ENCODE measurements at places on chromosomes 6 and 20.
A peak's percentile ranks its signal among the peaks of the same experiment; 100 is the strongest.

DNA sequence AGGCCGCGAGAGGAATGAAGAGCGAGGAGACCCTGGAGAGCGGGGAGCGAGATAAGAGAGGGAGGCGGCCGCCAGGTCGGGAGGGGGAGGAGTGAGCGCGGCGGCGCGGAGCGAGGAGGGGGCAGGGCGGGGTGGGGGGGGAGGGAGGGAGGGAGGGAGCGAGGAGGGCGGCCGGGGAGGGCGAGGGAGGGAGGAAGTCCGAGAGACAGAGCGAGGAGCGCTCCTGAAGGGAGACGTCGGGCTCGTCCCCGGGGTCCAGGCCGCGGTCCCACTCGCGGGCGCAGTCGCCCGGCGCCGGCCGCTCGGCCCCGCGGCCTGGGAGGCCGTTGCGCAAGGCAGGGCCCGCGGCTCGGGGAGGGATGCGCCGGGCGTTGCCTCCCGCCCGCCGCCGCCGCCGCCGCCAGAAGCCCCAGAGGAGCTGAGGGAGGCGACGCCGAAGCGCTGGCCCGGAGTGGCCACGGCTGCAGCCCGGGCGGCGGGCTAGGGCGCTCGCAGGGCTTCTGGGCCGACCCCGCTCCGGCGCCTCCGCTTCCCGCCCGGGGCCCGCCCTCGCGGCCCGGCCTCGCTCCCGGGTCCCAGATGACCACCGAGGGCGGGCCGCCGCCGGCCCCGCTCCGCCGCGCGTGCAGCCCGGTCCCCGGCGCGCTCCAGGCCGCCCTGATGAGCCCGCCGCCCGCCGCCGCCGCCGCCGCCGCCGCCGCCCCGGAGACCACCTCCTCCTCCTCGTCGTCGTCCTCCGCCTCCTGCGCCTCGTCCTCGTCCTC lies at the start of gene FOXF2:
FOXF2 (plus strand) TSS at position 208 of the 764 bp plus-strand sequence; CDS start at position 580, 372 bp downstream.
- no peak for DNase-seq

DNA sequence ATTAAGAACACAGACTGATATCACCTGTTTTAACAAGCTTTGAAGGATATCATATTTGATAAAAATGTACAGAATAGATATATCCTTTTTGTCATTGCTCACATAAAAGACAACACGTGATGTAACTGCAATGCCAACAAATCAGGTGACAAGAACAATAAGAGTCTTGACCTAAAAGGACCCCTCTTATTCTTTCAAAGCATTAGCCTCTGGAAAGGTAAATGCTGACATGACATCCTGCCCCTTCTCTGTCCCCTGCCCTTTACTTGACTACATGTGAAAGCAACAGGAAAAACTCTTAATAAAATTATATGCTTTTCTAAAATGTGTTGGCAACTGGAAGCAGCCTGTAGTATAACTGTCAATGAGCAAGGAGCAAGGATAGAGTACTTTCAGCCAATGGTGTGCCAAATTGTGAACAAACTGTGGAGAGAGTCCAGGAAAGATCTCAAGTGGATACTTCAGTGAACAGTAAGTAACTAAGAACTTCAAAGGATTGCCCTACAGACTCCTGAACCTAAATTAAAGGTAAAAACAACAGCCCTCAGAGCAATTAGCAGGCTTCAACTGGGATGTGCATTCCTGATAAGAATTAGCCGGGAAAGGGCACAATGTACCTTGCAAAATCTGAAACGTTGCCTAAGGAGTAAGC lies 16.3 kb downstream of the PTPRK start:
- DNase-seq: no peak

DNA sequence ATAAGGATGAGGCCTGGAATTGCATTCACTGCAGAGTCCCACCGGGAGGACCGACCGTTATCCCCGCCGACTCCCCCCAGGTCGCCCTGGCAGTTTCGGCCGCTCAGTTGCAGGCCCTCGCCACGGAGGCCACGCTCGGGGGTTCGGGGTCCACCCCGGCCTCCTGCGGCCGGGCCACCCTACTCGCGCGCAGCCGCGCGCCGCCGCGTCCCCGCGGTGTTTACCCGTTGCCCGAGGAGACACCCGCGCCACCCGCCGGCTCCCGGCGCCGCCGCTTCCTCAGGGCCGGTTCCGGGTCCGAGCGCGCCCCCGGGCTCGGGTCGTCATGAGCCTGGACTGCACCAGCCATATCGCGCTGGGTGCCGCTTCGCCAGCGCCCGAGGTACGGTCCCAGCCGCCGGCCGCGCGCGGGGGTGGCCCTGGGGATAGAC lies at the start of gene CCDC170:
CCDC170 (plus strand) TSS at position 214 of the 431 bp plus-strand sequence; CDS start at position 326, 112 bp downstream.
- DNase-seq: no peak

GRCh38 chr6:159679091-159680077 lies 13.7 kb downstream of the SOD2 start:
- DNase-seq: no peak

- no peak for DNase-seq
Measured at GRCh38 chr20:4697189-4697830, 24.4 kb upstream of the PRND start.

DNA sequence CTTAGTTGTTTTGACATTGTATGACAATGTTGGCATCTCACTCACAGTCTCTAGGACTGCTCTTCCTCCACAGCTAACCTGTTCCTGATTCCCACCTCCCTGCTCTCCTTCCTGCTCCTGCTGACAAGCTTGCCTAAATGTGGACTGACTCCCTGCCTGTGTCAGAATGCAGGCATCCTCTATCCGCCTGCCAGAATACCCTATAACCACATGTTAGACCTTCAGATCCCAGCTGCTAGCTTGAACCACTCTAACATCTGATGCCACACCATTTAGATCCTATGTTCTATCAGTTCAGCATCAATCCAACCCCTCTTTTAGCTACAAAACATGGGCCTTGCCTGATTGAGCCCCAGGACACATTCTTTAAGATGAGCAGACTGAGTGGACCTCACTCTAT lies 12.2 kb downstream of the FILIP1 start:
- DNase-seq: no peak

- no peak for DNase-seq
Measured at GRCh38 chr6:160832422-160832821, 130.4 kb downstream of the PLG start.

GRCh38 chr6:111761783-111762312 lies 111.4 kb downstream of the FYN start:
- no peak for DNase-seq

DNA sequence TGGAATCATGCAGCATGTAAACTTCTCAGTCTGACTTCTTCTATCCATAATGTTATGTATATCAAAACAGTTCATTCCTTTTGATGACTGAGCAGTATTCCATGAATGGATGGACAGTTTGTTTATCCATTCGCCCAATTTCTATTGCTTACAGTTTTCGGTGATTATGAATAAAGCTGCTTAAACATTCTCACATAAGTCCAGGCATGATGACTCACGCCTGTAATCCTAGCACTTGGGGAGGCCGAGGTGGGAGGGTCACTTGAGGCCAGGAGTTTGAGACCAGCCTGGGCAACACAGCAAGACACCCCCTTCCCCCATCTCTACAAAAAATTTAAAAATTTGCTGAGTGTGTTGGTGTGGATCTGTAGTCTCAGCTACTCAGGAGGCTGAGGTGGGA lies 22.9 kb upstream of the HMGA1 start:
- no peak for DNase-seq

DNA sequence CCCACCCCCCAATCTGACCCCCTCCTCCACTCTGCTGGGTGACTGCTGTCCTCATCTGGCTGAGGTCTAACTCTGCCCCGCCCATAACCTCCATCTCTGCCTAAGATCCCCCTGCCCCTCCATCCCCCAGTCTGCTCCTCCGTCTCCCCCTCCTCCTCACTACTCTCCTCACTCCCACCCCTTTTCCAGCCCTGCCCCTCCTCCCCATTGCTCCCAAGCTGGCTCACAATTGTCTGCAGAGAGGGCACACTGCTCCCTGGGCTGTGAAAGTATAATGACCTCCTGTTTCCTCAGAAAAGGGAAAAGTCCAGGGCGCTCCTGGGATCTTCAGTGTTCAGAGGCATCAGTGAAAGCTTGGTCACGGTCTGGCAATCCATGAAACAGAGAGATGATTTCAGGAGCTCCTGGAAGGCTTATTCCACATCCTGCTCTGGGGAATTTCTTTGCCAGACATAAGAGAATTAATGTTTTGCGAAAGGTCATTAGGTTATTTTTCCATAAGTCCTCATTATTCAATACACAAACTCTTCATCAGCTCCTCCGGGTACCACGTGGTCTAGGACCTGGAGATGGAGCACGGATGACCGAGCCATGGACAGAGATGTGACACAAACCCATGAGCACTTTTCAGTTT lies 21.5 kb downstream of the CST5 start:
- DNase-seq: no peak

DNA sequence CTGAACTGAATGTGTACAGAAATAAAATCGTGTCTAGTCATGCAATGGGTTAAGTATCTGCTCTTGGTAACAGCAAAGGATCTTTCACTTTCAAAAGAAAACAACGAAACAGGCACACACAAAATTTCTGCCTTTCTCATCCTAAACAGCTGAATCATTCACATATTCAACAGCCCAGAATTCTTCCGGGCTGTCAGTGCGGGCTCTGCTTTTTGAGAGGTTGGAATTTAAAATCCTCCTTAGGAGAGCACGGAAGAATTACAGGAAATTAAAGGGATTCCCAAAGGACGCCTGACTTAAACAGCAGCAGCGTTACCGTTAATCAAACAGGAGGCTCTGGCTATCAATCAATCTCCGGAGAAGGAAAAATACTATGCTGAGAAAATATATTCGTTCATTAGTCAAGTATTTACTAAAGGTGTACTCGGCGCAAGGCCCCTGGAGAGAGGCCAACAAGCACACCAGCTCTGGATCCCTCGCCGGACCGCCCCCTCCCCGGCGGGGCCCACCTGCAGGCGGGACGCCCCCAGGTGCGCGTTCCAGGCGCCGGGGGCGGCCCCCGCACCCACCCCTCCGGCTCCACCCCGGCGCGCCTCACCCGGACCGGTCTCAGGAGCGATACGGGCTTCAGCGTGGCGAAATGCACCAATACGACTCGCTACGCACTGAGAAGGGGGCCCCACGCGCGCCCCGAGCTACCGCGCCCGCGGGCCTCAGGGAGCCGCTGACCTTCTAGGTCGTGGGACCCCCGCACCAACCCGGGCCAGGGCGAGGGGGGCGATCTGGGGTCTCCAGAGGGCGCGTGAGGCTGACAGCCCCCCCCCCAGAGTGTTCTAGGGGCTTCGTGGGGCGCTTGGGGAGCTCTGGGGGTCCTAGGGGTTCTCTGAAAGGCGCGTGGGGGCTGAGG lies 1.0 kb downstream of the NAPB start:
- peak; percentile 38 for DNase-seq

- DNase-seq: no peak
Measured at GRCh38 chr6:110509617-110510241, 33.3 kb upstream of the SLC22A16 start.

GRCh38 chr6:30787954-30788353 lies 43.6 kb upstream of the IER3 start:
- no peak for DNase-seq

- no peak for DNase-seq
Measured at GRCh38 chr6:108180776-108181175, 15.0 kb downstream of the NR2E1 start.

DNA sequence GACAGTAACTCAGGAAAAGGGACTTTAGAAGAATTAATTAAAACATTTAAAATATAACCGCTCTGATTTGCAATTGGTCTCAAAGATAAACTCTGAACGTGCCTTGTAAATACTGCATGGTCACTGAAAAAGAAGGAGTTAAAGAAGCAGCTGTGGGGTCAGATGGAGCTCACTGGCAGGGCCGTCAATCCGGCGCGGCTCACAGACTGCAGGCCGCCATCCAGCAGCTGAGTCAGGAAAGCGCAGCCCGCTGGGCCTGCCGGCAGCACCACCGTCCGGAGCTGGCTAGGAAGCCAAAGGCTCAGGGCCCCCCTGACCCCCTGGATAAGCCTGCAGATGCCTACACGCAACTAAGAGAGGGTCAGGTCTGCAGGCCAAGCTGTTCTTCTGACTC lies 54.2 kb upstream of the FRMD1 start:
- no peak for DNase-seq
